MCF 10A (cell line): ENCODE measurements at places on chromosomes 12 and 14.

- DNase-seq = no peak
Measured at GRCh38 chr12:123965382-123965781, 7.2 kb downstream of the CCDC92 start.

GRCh38 chr12:95343461-95344230 is 126.0 kb downstream of the VEZT start:
- DNase-seq = no peak

GRCh38 chr14:55746558-55746957 is 166.6 kb downstream of the KTN1 start:
- no peak for DNase-seq

GRCh38 chr12:129911428-129912049 is 7.7 kb upstream of the TMEM132D start:
- peak; percentile 65 for DNase-seq

- no peak for DNase-seq
Measured at GRCh38 chr14:101774814-101775213, 13.3 kb downstream of the PPP2R5C start.

GRCh38 chr14:92253381-92253894 is 69.5 kb upstream of the SLC24A4 start:
- DNase-seq = peak; percentile 21

GRCh38 chr14:32621585-32621984 is 292.5 kb downstream of the AKAP6 start:
- no peak for DNase-seq

DNA sequence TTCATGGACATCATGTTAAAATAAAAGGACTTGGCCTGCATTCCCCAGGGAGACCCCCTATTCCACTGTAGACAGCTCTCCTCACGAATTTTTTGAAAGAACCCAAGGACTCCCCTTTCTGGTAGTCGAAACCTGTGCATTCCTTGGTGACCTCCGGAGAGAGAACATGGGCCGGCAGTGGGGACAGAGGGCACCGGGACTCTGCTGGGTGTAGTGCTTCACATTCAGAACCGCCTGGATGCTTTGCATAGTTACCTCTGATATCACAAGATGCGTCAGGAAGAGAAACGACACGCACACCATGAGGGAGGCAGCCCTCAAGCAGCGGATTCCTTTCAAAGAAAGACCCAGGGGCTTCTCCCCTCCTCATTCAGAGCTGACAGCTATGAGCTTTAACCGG is 9.7 kb downstream of the CKAP4 start:
- DNase-seq = no peak

DNA sequence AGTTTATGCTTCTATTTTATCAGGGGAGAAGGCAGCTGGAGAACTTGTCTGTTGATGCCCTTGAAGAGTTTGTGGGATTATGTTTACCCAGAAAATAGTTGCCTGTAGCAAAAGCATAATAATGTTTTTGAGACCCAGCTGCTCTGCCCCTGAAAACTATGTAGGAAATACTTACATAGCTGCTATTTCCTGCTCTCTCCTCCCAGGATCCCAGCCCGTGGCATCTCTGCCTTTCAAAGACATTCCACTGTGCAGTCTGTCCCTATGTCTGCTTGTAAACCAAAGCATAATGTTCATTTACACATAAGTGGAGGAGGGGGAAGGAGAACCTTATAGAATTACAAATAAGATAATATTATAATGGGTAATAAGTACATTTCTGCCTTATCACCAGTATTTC is 198.7 kb downstream of the SYT1 start:
- no peak for DNase-seq

DNA sequence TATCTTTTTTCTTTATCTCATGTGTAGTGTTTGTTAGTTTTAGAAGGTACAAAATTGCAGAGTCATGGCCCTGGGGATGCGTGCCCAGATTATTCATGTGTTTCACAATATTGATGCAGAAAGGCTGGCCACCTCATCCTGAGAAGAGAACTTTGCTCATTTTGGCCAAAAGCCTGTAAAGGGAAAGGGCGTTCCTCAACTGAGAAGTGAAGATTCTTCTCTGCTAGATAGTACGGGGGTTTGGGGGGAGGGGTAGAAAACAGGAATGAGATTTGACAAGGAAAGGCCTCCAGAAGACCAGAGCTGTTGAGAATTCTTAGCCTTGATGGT is 1.7 kb downstream of the MGST1 start:
- DNase-seq = peak; percentile 97

GRCh38 chr12:28830491-28830890 is 318.6 kb upstream of the FAR2 start:
- no peak for DNase-seq

- no peak for DNase-seq
Measured at GRCh38 chr12:132448463-132448820, 41.5 kb upstream of the FBRSL1 start.

DNA sequence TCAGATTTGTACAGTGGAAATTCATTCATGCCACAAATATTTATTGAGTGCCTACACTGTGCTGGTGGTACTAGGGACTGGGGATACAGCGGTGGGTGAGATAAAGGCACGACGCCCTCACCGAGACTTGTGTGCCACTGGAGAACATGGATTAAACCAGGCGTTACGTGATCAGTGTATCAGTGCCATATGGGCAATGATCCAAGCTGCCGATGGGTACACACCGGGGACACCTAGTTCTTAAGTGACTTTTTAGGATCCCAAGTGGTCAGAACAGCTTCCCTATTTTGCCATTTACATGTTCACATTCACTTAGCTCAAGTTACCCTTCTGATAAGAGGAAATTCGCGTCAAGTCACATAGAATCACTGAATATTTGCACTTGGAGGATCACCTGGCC is 236.7 kb downstream of the CACNA1C start:
- no peak for DNase-seq

GRCh38 chr12:2922329-2922728 is 31.6 kb downstream of the TULP3 start:
- no peak for DNase-seq

GRCh38 chr12:108299980-108300696 is 39.0 kb downstream of the CMKLR1 start:
- DNase-seq = no peak

GRCh38 chr12:55717011-55718007 is 1.5 kb downstream of the BLOC1S1 start:
- no peak for DNase-seq

DNA sequence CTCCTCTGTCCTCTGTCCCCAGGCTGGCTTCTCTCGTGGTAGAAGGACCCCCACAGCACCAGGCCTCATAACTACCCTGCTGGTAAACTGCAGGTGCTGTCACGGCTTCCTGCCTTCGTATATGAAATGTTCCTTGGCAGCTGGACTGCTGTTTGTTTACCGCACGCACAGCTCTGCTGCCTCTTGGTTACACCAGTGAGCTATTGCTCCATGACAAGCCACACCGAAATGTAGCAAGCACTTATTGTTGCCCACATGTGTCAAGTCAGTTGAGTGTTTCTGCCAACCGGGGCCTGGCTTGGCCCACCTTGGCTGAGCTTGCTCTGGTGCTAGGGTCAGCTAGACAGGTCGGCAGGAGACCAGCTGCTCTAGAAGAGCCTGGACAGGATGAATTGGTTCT is 21.7 kb upstream of the TCL1B start:
- no peak for DNase-seq

- DNase-seq = no peak
Measured at GRCh38 chr14:81474685-81475324, 58.8 kb downstream of the SEL1L start.

- no peak for DNase-seq
Measured at GRCh38 chr12:24993793-24994192, 44.9 kb upstream of the BCAT1 start.

DNA sequence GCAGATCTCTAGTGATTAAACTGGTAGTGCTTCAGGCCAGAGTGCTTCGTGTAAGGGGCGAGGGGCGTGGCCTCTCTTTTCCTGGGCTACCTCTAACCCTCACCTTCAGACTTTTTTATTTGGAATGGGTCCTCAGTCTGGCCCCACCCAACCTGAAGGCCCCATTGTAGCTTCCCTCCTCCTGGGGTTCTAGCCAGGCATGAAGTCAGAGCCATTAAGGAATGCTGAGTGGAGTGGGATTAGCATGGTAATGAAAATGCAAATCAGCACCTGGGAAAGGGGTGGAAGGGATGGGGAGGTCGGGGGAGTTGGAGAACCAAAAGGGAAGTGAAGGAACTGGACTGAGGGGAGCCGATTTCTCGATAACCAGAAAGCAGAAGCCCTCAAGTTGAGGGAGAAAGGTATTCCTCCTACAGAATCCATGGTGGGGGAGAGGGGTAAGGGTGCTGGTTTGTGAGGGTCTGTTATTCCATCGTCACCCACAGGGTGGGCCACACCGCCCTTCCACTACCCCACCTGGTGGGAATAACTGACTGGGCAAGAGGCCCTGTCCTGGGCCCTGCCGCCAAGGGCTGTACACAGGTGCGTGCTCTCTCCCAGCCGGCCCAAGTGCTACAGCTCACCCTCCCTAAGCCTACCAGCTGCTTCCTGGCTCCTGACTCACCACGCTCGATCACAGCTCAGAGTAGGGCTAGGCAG is 14.1 kb downstream of the ZFHX2 start:
- no peak for DNase-seq

DNA sequence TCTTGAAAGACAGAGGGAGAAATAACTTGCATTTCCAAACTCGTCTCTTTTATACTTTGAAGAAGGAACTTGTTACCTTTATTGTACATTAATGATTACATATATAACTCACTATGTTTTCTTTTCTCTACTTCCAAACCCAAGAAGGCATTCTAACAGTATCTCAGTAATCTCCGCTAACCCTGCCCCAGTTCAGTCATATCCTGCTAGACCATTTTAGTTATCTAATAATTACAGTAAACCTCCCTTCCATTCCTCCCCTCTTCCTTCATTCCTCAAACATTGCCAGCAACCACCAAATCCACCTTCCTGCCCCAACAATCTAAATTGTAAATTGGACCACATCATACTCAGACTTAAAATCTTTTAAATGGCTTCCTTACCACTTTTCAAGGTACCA is 30.6 kb downstream of the STK38L start:
- no peak for DNase-seq

DNA sequence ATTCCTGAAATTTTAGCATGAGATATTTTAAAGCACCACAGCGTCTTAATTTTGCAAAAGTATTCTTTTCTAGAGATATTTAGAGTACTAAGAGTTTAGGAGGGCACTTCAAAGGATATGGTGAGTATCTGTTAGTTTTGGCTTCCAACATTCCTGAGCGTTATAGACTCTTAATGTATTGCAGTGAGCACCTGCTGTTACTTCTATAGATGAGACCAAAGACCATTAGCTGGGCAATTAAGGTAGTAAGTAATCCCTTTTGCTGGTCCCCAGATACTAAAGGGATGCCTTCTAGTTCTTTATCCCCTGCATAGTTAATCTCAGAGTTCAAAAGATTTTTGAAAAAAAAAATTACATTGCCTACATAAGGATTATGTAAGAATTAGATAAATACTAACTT is 975.6 kb downstream of the GALC start:
- no peak for DNase-seq

GRCh38 chr14:105581551-105582341 is 55.4 kb downstream of the TMEM121 start:
- no peak for DNase-seq

GRCh38 chr12:32083489-32083888 is 23.2 kb upstream of the BICD1 start:
- DNase-seq = peak; percentile 53

GRCh38 chr12:124345795-124346194 is 50.9 kb downstream of the RFLNA start:
- no peak for DNase-seq

GRCh38 chr12:7042842-7043241 is 17.7 kb upstream of the C1S start:
- peak; percentile 71 for DNase-seq

- no peak for DNase-seq
Measured at GRCh38 chr14:79580414-79580813, 630.9 kb downstream of the DIO2 start.
